NCI-H2081 (cell line): ENCODE measurements at places on chromosomes 2 and 18.

- no peak for DNase-seq
Measured at GRCh38 chr18:934518-935133, 30.0 kb downstream of the ADCYAP1 start.

DNA sequence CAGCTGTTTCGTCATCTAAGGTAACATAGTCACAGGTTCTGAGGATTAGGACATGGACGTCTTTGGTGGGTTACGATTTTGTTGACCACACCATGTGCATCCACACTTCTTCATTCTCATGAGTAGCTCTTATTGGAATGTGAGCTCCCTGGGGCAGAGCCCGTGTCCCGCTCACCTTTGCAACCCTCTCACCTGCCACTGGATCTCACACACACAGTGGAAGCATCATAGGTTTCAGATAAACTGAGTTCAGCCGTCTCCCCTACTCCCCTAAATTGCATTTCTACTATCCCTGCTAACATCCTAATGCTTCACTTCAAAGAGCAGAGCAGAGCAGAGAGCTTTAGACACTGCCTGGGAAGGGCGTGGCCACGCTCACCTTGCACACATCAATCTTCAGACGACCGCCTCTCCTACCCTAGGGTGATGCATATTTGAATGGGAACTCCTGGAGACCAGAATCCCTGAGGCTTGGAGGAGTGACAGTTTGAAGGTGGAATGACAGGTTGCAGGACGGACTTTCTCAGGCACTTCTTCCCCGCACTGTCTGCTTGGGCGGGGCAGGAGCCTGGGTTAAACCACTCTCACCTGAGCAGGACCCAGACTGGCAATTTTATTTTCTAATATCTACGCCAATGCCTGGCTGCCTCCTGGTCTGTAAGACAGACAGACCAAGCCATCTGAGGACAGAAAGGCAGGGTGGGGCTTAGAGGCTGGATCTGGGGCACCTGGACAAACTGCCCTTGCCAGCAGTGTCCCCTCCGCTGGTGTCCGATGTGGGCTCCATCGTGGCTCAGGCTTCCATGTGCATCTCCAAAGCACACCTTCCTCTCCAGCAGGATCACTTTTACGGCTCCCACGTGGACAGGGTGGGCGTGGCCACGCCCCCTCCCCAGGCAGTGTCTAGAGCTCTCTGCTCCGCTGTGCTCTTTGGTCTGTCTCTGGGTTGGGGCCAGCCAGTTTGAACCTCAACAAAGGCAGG lies 229.5 kb upstream of the COPS8 start:
- no peak for DNase-seq

DNA sequence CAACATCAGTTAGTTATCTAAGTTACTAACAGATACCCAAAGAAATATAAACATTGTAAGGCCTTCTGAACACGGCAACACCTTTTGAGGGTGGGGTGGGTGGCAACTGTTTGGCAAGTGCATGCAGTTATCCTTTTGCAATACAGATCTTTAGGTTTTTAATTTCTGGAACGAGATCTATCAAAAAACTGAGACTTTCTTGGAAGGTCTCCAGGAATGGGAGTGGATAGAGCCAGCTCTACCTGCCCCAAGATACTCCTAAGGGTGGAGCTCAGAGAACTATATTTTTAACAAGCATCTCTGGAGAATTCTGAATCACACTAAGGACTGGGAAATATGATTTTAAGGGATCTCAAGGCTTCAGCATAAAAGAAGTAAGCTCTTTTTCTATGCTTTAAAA lies 11.4 kb upstream of the GALNT1 start:
- no peak for DNase-seq

DNA sequence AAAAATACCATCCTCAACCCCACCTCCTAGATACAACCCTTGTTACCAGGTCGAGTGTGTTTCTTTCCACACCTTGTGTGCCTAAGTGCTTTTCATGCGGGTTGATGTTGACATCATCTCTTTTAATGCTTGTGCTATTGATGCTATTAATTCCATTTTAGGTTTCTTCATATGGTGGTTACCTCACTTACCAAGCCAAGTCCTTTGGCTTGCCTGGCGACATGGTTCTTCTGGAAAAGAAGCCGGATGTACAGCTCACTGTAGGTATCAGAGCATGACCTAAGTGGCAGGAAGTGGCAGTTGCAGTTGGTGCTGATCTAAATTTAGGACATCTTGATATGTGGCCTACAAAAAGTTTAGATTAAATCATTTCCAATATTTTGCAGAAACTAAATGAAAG lies 149.9 kb upstream of the TTC39C start:
- DNase-seq, result no peak

- DNase-seq, result no peak
Measured at GRCh38 chr18:46332286-46332801, 228.2 kb downstream of the HAUS1 start.

DNA sequence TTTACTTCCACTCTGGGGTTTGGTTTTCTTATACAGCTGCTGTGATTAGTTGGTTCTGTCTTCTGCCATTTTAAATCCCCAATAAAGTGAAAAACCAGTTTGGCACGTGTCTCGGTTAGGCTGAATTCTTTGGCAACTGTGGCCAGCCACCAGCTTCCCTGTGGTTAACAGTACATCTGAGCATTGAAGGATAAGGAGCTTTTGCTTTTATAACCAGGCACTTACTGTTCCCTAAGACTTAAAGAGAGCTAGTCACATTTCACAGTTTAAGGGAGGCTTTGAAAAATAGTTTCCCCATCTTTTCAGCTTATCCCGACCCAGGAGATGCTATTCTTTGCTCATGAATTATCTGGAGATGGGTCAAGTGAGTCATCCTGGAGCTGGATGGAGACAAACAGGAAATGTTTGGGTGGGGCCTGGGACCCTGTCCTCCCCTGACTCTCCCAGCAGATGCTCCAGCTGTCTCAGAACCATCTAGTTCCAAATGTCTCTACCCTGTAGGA lies 57.3 kb upstream of the EML6 start:
- no peak for DNase-seq

DNA sequence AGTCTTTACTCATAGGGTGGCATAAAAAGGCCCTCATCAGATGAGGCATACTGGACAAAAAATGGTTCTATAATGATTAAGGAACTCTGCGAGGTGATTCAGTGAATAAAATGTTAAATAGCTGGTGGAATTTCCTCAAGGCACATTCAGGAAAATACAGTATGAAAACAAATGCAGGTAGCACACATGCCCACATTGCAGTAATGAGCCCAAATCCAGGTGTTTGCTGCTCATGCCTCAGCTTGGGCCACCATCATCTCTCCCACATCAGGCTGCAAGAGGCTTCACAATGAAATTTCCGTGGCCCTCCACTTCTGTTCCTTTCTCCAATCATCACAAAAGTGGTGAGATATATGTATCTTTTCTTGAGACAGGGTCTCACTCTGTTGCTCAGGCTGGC lies 298.3 kb downstream of the NBAS start:
- DNase-seq, result no peak
